ENCODE measurements at places on chromosomes 11 and 22.

- no peak for DNase-seq
Observed at GRCh38 chr11:44973632-44974401, 23.1 kb upstream of the TP53I11 start.

DNA sequence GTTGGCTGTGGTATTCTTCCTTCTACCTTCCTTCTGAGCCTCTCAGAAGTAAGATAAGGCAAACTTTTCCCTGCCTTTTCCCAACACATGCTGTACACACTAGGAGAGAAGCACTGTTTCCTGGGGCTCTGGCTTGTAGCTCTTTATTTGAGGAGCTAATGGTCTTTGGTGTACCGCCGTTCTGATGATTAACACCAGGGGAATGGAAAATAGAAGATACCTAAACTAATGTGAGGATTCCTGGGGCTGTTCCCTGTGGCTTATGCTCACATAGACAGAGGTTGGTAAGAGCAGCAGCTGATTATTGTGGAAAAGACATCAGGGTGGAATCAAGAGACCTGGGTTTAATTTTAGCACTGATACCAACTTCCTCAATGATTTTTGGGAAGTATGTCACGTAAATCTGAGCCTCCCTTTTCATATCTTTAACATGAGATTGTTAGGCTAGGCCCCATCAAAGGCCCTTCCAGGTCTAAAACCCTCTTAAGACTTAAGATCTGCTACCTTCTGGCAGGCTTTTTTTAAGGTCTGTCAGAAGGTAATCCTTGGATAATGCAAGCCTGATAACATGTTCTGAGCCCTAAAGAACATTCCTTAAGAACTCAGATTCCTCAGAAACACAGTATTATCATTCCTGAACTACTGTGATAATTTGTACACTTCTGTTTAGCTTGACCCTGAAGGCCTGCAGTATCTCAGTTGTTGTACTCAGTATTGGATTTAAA, 24.8 kb upstream of the RCE1 start:
- DNase-seq, result no peak

- no peak for DNase-seq
Observed at GRCh38 chr22:49412236-49412635, 415.4 kb downstream of the BRD1 start.

- no peak for DNase-seq
Observed at GRCh38 chr11:112634995-112635737, 326.1 kb upstream of the NCAM1 start.

DNA sequence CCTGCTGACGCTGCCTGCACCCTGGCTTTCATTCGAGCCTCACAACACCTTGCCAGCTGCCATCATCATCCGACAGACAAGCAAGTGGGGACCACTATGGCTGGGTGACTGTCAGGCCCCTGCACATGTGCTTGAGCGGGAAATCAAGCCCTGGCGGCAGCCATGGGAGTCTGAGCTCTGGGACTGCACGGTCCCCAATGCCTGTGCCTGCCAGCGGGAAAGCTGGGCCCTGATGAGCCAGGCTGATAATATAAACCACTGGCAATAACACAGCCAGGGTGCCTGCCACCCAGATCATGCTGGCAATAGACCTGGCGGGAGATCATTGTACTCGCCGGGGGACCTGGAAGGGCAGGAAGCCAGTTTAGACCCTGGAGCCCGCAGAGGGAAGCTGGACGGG, 2.5 kb downstream of the FGF3 start:
- no peak for DNase-seq

GRCh38 chr11:128757886-128758612, 64.2 kb downstream of the FLI1 start:
- DNase-seq, result peak; percentile 70

GRCh38 chr22:25237503-25237902, 18.1 kb downstream of the CRYBB2 start:
- no peak for DNase-seq

- DNase-seq, result peak; percentile 68
Observed at GRCh38 chr11:118046964-118047700, 29.7 kb upstream of the TMPRSS4 start.

- no peak for DNase-seq
Observed at GRCh38 chr11:70854901-70855556, 397.3 kb downstream of the SHANK2 start.

DNA sequence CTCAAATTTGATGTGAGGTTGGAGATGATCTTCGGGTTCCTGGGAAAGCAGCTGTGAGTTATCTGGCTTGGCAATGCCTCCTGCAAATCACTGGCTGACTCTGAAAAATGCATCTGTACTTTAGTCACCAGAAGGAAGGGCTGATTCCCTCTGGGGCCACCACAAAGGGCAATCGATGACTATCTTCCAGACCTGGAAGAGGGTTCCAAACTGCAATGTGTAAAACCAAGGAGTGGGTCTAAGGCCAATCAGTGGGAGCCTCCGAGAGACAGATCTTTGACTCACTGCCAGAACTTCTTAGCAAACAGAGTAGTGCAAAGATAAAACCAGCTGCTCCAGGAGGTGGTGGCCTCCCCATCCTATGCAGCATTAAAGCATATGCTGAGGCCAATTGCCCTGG, 29.1 kb upstream of the PAK1 start:
- DNase-seq, result no peak

- peak; percentile 72 for DNase-seq
Observed at GRCh38 chr22:23315341-23315917, 135.1 kb downstream of the BCR start.

GRCh38 chr11:67264877-67265632, 1.2 kb upstream of the GRK2 start:
- no peak for DNase-seq

GRCh38 chr22:32016081-32016480, 27.0 kb upstream of the SLC5A1 start:
- no peak for DNase-seq

DNA sequence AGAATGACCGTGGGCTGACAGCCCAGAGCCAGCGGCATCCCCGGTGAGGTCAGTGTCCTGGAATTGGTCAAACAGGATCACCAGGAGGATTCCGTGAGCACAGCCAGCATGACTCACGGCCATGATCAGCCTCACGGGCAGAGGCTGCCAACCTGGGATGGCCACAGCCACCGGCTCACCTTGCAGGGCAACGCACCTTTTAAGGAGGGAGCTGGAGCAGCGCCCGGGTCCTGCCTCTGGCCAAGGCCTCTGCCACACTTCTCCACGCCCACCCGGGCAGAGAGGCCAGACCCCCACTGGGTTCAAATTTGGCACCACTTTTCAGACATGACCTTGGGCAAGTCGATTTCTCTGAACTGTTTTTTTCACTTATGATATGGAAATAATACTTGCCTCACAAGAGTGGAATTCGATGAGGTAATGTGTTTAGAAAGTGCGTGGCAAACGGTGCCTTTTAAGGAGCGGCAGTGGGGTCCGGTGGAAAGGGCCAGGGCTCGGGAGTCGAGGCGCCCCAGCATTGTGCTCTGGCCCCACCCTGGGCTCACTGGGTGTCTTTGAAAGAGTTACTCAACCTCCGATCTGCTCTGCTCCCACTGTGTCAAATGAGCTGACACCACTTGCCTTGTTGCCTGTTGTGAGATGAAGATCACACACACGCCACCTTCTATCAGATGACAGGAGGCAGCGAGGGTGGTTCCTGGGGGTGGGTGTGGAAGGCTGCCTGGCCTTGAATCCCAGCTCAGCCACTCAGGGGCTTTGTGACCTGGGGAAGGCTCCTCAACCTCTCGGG, 16.0 kb downstream of the TXN2 start:
- no peak for DNase-seq

DNA sequence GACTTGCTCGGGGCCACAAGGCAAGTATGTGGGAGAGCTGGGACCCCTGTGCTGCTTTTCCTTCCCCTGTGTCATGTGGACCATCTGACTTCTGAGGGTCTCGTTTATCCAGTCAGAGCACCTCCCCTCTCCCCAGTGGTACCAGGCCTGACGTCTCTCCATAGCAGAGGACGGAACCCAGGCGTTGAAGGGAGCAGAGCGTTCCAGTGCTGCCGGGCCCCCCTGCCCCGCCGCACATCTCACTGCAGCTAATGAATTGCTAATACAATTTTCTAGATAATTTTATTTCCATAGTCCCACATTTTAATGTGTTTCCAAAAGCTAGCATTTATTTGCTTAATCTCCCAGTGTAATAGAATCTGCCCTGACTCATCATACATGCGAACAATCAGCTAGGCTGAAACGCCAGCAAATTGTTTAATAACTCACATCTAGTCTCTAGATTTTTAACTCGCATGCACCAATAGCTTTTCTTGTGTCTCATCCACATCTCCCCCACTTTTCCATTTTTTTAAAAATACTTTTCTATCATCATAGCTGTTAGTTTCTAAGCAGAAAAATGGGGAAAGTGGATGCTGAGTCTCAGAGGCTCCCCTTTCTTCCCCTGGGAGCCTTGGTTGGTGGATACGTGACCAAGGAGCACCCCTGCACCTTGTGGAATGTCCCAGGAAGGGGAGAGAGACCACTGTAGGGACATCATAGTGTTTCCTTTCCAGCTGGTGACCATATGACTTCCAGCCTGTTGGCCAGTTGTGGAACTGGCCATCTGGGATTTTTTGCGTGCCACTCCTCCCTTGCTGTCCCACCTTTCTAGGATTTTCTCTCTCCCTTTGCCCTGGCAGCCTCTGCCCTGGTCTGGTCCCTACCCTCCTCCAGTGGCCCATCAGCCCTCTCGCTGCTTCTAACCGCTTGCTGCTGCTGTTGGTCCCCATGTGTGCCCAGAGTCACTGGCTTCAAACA, 58.6 kb upstream of the NNMT start:
- no peak for DNase-seq

DNA sequence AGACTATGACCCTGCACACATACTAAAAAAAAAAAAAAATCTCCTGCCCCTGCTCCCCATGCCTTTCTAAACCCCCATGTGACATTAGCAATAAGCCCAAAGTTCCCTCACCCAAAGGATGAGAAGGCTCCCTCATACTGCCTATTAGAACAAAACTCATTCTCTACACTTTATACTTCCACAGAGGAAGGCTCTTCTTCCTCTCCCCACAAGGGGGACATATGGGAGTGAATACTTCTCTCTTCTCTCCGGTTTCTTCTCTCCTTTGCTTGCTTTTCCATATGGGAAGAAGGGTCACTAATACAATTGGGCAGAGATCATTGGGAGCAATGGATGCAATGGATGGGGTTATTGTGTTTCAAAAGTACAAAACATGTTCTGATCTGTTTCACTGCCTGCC, 3.3 kb downstream of the OR52L1 start:
- DNase-seq, result no peak

DNA sequence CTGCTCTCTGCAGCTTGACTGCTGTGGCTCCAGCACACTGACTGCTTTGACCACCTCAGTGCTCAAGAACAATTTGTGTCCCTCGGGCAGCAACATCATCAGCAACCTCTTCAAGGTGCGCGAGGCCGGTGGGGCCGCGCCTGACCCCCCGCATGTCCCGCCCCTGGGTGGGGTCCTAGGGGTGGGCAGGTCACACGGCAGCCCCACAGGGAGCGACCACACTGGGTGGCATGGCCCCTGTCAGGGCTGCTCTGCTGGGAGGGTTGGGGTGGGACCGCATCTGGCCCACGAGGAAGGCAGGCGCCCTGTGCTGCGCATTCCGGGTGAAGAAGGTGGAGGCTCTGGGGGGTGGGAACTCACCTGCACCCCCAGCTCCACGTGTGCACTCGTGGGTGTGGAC, 4.7 kb upstream of the TSSC4 start:
- DNase-seq, result no peak

- no peak for DNase-seq
Observed at GRCh38 chr11:46247090-46247489, 30.4 kb upstream of the CREB3L1 start.

DNA sequence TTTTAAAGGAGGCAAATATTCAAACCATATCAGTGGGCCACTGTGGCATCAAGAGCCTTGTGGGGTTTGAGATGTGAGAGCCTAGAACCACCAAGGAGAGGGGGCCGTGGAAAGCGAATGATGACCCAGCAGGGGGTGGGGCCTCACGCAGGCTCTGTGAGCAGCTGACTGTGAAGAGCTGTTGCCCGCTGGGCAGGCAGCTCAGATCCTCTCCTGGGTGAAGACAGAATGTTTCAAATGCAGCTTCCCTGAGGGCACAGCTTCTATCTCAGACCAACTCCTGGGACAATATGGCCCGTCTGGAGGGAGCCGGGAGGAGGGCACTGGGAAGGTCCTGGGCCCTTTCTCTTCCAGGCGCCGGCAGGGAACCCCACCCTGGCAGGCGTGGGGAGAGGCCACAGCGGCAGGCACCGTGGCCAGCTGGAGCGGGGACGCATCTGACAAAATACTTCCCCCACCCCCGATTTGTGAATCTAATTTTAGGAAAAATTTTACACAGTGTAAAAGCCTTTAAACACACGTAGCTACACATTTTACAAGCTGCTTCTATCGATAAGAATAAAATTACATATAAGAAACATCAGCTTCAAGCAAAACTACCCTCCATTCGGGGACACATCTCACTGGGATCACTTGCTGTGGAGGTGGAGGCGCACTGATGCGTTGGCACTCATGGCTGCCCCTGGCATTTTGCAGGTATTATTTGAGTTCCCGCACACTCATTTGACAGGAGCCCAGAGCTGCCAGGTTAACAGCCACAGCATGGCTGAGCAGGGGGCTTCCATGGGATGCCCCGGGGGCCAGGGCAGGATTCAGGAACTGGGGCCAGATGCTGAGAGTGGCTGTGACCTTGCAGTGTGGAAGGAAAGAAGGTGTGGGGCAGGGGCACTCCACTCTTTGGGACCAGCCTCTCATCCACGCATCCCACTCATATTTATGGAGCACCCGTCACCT, 40.3 kb downstream of the PARVG start:
- no peak for DNase-seq

- no peak for DNase-seq
Observed at GRCh38 chr11:12901874-12902481, 107.1 kb upstream of the RASSF10 start.

DNA sequence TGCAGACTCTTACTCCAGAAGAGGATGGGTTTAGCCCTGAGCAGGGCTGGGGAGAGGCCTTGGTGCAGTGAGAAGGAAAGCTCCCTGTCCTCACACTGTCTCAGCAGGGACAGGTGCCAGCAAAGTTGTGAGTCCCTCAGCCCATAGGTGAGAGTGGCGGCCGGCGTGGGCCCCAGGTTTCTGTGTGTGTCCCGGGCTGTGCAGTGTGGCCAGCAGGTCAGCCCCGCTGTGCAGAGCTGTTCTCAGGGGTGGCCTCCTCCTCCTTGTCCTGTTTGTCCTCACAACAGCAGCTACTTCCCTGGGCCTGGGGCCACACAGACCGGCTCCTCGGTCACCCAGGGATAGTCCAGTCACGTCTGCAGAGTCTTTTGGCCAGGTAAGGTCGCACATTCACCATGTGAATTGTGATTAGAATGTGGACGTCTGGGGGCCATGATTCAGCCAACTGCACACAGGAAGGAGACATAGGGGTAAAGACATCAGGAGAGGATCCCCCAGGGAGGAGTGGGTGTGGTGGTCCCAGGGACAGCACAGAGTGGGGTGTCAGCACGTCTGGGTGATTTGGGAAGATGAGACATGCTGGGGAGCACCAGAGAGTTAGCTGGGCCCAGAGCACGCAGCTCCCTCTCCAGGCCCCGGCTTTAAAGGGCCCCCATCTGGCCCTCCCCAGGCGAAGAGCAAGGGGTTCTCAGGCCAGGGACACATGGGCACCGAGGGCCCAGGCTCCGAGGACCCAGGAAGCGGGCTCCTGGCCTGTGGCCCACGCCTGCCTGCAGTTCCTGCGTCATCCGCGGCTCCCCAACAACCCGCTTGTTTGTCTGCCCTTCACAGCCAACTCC, 81.6 kb downstream of the MYEOV start:
- no peak for DNase-seq
